ENCODE measurements at places on chromosomes 3 and 15. TPM values are rescaled to one million over a fixed set of nuclear protein-coding genes. Genes with fewer than 3 reads are reported as not detected.
A peak's percentile ranks its signal among the peaks of the same experiment; 100 is the strongest.

GRCh38 chr15:47333734-47334133 lies 383.6 kb upstream of the SEMA6D start:
- no peak for DNase-seq

GRCh38 chr3:140134231-140134965 lies 199.4 kb downstream of the CLSTN2 start:
- DNase-seq, result no peak

DNA sequence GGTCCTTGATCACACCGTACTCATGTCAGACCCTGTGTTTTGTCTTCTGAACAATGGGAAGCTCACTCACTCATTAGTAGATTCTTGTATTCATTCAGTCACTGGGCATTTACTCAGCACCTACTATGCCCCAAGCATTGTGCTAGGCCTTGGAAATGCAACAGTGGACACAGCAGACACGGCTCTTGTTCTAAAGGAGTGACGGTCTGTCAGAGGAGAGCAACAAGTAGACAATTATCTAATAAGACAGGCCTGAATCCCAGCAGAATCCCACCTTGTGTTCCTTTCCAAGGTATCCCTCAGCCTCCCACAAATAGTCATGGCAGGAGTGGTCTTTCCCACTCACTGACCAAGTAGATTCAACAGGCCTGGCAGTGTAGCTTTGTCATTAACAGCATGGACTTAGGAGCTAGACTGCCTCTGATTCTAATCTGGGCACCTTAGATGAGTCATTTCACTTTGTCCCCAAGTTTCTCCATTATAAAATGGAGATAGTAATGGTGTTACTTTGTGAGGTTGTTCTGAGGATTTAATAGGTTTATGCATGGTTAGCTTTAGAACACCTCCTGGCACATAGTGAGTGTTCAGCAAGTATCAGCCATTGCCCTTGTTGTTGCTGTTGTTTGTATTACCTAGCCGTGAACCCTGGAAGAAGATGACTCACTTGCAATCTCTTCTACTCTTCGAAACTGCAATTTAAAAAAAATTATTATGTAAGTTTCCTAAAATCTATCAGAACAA lies 69.1 kb downstream of the SSUH2 start:
- DNase-seq, result no peak

DNA sequence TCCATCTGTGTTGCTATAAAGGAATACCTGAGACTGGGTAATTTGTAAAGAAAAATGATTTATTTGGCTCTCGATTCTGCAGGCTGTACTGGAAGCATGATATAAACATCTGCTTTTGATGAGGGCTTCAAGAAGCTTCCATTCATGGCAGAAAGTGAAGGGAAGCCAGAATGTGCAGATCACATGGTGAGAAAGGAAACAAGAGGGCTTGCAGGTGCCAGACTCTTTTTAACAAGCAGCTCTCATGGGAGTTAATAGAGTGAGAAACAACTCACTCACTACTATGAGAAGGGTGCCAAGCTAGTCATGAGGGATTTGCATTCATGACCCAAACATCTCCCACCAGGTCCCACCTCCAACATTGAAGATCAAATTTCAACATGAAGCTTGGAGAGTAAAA lies 247.2 kb downstream of the ZIC4 start:
- no peak for DNase-seq

DNA sequence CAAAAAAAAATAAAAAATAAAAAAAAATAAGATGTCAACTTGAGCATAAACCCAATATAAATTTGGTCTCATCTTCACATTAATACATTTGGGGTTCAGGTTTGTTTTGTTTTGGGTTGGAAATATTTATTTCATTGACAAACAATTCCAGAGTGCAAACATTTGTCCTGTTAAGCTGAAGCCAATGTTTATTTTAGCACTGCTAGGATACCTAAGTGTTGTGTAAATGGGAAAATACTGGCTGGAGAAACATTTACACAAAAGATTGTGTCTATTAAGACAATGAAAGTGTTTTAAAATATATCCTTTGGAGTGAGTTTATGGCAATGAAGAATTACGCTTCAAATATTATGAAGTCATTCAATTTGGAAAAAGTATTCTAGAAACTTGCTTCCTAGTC lies 91.1 kb downstream of the MEIS2 start:
- no peak for DNase-seq

GRCh38 chr3:136994772-136995516 lies 37.2 kb downstream of the IL20RB start:
- DNase-seq, result peak; percentile 90

DNA sequence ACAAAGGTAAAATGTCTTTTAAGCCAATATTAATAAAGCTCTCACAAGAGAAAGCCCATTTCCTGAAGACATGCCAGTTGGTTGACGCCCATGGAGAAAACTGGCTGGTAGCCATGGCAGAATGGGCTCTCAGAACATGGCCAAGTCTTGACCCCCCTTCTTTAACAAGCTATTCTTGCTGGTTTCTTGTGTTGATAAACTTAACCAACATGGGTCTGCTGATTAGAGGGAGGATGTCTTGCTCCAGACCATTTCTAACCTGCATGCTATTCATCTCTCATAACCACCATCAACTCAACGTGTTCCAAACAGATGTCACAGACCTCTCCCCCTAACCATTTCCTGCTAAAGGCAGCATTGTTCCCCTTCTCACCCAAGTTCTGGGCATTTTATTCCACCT lies 25.7 kb downstream of the NTRK3 start:
- no peak for DNase-seq

DNA sequence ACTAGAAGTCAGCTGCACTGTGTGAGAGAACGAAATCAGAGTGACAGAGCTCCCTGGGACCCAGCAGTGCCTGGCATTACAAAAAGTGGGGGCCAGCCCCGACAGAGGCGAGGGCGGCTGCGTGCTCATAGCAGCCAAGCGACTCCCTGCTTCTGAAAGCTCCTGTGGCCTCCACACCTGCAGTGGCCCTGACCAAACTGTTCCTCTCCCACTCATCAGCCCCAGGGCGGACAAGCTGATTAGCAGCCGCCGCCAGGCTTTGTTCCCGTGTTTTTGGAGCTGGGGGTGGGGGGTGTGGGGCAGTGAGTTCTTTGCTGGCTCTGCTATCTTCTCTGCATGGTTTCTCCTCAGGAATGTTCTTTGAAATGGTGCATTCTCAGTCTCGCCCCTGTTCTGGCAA lies 58.1 kb downstream of the DGKG start:
- no peak for DNase-seq

DNA sequence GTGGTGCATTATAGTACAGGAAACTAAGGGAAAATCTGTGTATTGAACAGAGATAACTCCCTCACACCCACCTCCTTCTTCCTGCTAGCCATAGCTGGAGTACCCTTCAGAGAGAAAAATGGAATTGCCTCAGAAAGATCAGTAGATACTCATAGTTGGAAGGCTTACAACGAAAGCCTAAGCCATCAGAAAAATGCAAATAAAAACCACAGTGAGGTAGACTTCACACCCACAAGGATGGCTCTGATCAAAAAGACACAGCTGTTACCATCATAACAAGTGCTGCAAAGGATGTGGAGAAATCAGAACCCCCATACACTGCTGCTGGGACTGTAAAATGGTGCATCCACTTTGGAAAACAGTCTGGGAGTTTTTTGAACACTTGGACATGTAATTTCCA lies 7.4 kb upstream of the DLG1 start:
- no peak for DNase-seq

GRCh38 chr3:186143250-186143649 lies 34.4 kb upstream of the ETV5 start:
- DNase-seq, result no peak

- DNase-seq, result peak; percentile 50
Measured at GRCh38 chr15:73593304-73594074, 39.7 kb downstream of the NPTN start.

DNA sequence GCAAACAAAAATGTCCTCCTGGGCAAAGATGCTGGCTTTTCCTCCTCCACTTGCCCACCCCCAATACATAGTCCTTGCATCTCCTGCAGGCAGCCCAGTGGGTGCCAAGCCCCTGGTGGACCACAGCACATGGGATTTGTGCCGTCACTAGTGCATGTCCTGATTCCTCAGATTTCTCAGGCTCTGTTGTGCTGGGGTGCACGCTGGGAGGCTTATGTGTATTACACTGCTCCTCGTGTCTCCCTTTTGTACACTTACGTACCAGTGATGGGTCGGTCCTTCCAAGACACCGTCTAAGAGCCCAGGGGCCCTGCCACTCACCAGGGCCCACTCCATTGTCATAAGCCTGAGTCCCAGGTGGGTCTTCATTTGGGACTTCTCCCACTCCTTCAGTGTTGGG lies 70.1 kb downstream of the PLXNA1 start:
- DNase-seq, result no peak

DNA sequence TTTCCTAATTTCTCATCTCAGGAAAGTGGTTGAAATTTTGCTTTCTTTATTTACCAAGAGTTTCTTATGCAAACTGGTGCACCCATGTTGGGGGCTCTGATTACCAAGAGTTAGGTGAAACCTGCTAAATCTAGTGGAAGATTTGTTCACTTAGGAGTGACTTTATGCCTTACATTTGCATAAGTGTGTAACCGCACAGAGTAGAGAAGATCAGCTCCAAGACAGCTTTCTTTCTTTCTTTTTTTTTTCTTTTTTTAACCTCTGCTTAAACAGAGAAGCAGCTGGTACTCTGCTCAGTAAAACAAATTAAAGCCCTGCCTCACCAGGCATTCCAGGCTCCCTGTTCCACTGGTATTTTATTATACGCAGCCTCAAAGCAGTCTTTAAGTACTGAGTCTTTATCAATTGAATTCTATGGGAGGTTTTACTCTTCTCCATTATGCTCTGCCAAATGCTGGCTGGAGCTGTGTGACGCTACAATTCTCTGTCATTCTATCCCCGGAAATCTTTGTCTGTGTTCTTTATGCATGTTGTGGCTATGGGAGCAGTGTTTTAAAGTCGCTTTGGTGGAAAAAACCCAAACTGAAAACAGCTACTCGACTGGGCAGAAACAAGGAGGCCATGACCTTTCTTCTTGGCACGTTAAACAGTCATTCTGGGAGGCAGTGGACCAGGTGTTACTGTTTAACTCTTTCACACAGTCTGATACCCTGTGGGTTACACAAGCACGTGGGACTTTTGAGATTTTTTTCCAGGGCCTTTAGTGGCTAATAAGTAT lies 55.2 kb upstream of the GBE1 start:
- no peak for DNase-seq

GRCh38 chr3:68088216-68088615 lies 433.8 kb upstream of the SUCLG2 start:
- DNase-seq, result no peak

DNA sequence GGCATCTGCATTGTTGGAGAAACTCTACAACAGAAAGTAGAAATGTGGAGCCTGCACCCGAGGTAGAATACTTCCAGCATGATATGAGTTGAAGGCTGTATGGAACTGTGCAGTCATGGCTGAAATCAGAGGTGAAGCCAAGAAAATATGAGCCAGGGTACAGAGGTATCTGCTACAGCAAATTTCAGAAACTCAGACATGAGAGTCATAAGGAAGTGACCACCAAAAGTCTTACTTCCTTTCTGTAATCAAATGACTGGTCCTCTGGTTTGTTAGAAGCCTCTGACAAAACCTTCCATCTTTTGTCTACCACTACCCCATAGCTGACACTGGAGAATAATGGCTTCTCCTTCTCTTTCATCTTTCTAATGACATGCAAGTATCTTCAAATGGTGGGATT lies 159.4 kb downstream of the TMEM108 start:
- DNase-seq, result no peak

DNA sequence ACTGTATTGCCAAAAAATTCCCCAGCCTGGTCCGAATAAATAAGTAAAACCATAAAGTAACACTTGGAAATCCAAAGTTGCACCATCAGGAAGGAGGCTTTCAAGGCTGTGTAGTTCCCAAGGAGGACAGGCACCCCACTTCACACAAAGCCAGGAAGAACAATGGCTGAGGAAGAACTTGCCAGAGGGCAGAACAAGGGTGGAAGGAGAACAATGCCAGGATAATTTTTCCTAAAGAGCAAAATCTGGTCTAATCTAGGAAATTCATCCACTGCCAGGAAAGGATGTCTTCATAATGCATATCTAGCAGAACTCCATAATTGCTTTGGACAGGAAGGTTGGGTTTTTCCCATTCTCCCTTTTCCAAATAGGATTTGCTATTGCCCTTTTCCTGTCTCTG lies 15.7 kb upstream of the ARID3B start:
- no peak for DNase-seq

- no peak for DNase-seq
Measured at GRCh38 chr3:134495980-134496379, 10.1 kb downstream of the CEP63 start.

- DNase-seq, result peak; percentile 17
Measured at GRCh38 chr3:42830437-42831320, 21.4 kb downstream of the ACKR2 start.

DNA sequence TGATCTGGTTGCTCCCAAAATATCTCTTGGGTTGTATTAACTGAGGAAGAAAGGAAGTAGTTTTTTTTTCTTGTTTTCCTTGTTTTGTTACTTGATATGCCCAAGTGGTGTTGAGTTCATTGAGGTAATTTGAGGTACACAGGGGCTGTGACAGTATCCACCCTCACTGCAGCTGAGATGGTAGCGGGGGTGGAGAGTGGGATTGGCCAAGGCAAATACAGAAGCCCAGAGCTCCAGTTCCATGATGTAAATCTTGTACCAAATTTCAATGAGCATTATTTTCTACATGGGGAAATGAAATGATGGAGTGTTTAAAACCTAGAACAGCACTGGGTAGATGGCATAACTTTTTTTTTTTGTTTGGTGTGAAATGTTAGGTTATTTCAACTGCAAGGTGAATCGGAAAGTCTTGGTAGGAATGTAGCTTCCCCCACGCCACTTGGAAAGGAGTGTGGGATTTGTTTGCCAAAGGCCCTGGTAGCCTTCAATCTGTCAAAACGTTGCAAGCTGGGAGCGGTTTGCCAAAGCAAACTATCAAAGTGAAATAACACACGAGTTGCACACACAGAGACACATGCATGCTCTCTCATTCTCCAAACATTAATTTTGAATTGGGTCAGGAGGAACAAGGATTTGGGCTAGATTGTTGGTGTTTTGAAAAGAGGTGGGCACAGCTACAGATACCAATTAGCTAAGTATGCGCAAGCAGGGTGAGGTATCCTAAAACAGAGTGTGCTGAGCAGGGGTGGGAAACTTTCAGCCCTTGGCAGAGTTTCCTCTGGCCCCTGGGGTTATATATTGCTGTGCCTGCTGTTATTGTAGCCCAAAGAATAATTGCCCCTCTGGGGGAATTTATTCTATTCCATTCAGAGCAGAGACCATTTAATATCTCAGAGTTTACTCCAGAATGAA lies 34.6 kb downstream of the THSD4 start:
- DNase-seq, result peak; percentile 25

GRCh38 chr3:31295150-31295765 lies 237.5 kb upstream of the STT3B start:
- no peak for DNase-seq

The KLHL40 gene
- not detected for total RNA-seq

The NLGN1 gene
- 0.51 TPM for total RNA-seq

The TTC21A gene
- 0.90 TPM for total RNA-seq

The FEZF2 gene
- not detected for total RNA-seq

The PRC1 gene
- 108 TPM for total RNA-seq

The C3orf70 gene
- total RNA-seq, result 3.5 TPM

The CCR3 gene
- total RNA-seq, result not detected

The PP2D1 gene
- not detected for total RNA-seq

The NR1I2 gene
- not detected for total RNA-seq

The IQCF5 gene
- total RNA-seq, result not detected
